Regular cardiac myocyte (primary cell): ENCODE measurements at places on chromosomes 7 and 10. TPM values are rescaled to one million over a fixed set of nuclear protein-coding genes. Genes with fewer than 3 reads are reported as not detected.

Gene UPK3BL1
- 1.7 and 6.5 TPM in 2 replicates for total RNA-seq

Gene OGDHL
- total RNA-seq: 0.28 and 0.38 TPM in 2 replicates

Gene CCL26
- 2.9 and 12.1 TPM in 2 replicates for total RNA-seq

Gene CALCR
- total RNA-seq: not detected in 2 replicates

Gene ANKRD30A
- not detected in 2 replicates for total RNA-seq

Gene TCERG1L
- not detected in 2 replicates for total RNA-seq
